ENCODE measurements at places on chromosomes 6 and 20.

- DNase-seq = no peak
These were observed 53.6 kb upstream of the TNFAIP3 start for GRCh38 chr6:137813308-137813970.

- no peak for DNase-seq
These were observed 10.8 kb downstream of the NPBWR2 start for GRCh38 chr20:64096535-64096934.

- DNase-seq = no peak
These were observed 37.6 kb upstream of the AVP start for GRCh38 chr20:3121955-3122610.

DNA sequence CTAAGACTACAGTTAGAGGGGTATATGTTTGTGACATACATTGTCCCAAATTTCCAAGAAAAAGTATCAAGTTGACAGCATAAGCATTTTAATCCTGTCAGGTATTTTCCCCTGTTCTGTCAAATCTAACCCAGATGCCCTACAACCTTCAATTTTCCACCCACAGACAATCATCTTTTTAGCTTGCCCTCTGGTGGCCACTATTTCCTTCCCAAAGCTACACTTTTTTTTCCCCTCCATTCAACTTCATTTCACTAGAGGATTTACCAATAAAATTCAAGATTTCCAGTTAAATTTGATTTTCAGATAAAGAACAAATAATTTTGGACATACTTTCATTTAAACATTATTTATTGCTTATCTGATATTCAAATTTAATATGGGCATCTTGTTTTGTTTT lies 286.6 kb downstream of the TENT5A start:
- no peak for DNase-seq

DNA sequence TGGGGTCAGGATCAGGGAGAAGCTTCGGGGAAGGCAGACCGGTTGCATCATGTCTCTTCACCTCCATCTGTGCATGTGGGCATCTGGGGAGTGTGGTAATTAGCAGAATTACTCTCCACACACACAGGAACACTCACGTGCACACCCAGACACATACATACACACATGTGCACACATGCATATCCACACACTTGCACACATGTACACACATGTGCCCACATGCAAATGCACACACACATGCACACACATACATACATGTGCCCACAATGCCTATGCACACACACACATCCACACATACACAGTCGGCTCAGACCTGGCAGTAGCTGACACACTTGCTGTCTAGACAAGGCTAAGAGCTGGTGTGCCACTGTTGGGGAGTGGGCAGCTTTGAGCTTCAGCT lies 212.3 kb upstream of the PMEPA1 start:
- no peak for DNase-seq

GRCh38 chr20:43243672-43244269 lies 54.1 kb upstream of the PTPRT start:
- no peak for DNase-seq

DNA sequence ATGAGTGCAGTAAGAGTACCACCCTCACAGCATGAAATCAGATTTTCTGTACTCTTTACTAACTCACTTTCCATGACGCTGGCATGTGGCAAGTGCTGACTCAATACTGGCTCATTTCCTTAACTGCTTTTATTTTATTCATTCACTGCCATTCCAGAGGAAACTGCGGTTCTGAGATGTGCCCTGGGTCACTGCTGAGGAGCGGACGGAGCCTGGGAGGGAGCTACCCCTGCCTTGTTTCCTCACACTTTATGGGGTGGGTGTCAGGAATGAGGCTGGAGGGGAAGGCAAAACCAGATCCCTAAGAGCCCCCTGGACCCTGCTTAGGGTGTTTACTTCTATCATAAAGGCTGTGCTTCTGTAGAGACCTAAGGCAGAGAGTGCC lies 14.4 kb downstream of the NT5E start:
- no peak for DNase-seq

DNA sequence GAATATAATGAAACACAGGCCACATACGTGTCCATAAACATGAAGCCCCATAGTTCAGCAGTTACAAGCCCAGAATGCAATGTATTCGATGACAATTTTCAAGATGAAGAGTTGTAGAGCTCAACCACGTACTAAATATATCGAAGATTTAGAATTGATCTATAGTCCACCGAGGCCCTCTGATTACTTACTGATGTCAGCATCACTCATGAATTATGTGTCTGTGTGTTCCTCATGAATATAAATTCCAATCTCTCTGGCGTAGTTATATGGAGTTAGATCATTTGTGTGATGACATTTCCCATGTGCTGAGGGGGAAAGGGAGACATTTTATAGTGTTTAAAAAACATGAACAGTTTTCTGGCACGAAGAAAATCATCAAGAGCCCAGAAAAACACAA lies 97.5 kb downstream of the PFDN4 start:
- no peak for DNase-seq

DNA sequence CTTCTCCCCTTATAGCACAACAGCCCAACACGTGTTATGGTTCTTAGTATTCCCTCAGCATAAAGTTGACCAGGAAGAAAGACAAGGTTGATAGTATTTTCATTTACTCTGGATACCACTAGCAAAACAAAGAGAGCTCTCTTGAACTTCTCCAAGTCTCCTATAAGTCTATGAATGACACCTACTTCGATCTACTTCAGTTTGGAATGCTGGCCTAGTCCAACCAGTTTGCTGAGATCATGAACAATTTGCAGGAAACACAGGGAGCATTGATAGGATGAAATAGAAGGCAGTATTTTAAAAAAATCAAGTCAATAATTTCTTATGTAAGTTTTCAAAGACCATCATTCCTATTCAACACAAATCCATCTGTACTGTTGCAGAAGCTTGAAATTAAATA lies 93.6 kb downstream of the GJA10 start:
- no peak for DNase-seq

GRCh38 chr6:42366999-42367352 lies 84.8 kb downstream of the TRERF1 start:
- DNase-seq = no peak

DNA sequence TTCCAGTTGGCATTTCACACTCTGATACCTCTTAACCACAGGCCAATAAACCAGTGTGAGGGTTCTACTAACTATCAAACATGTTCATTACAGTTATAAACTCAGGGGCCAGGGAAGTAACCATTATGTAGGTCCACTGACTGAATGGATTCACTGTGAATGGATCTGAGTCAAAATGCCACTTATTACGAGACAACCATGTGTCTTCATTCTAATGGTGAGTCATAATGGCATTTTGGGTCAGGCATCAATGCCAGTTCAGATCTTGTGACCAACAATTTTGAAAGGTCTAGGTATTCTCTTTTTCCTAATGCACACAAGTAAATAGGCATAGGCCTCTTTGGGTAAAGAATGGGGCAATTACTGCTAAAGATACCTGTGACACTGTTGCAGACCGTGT lies 112.2 kb upstream of the HEY2 start:
- DNase-seq = no peak

DNA sequence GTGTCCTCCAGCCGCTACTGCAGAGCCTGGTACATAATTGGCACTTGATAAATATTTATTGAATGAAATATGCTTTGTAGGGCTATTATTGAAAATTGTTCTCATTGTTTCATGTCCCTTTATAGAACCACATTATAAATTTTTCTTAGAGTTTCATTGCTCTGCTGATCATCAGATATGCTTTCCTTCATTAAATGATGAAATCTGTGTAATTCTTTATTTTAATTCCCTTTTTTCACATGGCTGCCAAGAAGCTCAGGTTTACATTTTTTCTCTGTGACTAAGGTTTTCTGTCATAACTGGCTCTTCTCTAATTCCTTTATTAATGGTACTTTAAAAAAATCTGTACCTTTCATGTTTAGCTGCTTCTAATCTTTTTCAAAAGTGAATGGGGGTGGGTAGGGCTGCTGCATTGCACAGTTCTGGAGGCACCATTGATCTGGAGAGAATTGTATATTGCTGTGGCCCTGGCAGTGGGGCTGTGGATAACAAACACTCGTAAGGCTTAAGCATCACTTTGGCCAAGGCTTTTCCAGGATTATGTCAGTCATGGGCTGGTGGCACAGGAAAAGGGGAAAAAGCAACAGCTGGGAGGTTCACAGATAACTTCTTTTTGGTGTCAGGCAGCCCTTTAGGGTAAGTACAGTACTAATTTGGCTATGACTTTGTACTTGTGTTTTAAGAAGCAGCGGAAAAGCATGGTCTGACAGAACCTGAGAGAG lies 43.8 kb downstream of the ARFGEF2 start:
- DNase-seq = no peak

- no peak for DNase-seq
These were observed 5.2 kb downstream of the SIRPA start for GRCh38 chr20:1900321-1900801.

DNA sequence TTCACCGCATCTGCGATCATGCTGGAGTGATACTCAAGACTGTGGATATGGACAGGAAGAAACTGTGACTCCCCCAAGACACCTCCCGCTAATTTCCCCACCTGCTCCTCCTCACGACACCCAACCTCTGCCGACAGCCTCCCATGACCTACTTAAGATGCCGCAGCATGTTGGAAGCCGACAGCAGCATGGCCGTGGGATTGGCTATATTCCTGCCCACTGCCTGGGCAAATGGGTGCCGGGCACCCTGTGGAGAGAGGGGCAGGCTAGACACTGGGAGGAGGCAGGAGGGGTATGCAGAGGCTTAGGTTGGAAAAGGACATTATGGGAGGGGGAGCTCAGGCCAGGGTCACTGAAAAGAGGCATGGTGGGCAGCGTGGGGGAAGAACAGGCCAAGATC lies 4.5 kb downstream of the IDH3B start:
- no peak for DNase-seq

DNA sequence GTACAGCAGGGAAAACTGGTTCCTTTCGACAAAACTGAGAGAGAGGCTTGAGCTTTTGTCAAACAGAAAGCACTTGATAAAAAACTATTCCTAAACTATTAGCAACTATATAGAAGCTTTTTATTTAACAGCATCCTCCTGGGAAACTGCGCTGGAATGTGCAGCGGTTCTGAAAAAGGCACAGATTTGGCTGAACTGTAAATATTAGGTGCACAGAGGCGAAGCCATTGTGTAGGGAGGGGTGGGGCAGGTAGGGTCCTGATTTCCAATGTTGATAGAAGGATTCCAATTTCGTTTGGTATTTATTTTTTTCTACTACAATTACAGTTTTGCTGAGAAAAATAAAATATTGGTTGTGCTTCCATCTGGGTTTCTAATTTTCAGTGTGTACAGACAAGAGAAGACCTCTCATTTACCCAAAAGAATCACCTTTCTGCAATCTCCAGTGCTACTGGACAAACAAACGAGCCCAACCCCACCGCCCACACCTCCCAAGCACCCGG lies 698 bp upstream of the SH3BGRL2 start:
- no peak for DNase-seq

DNA sequence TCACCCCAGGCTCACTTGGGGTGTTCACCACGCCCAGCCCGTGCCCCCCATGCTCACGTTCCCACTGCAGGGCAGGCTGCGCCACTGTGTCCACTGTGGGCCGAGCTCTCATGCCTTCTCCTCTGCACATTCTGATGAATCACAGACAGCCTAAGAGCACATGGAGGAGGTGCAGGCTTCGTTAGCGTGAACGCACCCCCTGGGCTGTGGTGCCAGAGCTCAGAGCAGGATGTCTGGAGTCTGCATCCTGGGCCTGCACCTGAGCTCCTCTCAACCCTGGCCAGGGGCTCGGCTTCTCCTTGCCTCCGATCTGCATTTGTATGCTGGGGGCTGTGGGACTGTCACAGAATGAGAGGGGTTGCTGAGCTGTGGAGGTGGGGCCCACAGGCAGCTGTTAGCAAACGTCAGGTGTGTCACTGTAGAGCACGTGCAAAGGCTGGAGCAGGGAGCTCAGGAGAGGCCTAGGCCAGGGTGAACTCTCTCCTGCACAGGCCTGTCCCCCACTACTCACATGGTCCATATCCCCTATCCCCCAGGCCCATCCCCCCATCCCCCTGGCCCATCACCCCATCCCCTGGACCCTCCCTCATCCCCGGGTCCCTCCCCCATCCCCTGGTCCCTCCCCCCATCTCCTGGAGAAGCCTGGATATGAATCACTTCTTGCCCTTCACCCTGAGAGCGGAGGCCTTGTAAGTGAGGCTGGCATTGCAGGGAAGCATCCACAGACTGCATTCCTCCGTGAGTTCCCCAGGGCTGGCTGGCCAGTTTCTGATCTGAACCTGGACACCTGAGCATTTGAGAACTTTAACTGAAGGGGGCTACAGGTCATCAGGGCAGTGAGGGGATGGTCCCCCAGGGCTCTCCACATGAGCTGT lies 309.5 kb downstream of the TAF4 start:
- DNase-seq = no peak

GRCh38 chr20:34942301-34942700 lies 13.3 kb downstream of the GSS start:
- no peak for DNase-seq

GRCh38 chr6:2952557-2953095 lies 18.7 kb downstream of the SERPINB6 start:
- no peak for DNase-seq

DNA sequence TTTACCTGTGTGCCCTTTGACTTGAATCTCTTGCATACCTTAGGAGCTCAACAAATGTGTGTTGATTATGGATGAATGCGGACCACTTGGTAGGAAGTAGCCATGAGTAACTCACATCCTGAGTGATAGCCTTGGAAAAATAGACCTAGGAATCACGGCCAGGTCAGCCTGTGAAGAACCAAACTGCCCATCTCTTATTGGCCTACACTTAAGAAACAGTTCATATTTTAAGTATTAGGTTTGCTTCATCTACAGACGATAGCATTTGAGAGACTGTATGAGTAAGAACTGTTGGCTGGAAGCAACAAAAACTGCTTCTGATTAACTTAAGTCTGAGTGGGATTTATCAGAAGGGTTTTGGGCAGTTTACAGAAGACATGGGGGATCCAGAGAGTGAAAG lies 320.1 kb upstream of the PRND start:
- DNase-seq = no peak

DNA sequence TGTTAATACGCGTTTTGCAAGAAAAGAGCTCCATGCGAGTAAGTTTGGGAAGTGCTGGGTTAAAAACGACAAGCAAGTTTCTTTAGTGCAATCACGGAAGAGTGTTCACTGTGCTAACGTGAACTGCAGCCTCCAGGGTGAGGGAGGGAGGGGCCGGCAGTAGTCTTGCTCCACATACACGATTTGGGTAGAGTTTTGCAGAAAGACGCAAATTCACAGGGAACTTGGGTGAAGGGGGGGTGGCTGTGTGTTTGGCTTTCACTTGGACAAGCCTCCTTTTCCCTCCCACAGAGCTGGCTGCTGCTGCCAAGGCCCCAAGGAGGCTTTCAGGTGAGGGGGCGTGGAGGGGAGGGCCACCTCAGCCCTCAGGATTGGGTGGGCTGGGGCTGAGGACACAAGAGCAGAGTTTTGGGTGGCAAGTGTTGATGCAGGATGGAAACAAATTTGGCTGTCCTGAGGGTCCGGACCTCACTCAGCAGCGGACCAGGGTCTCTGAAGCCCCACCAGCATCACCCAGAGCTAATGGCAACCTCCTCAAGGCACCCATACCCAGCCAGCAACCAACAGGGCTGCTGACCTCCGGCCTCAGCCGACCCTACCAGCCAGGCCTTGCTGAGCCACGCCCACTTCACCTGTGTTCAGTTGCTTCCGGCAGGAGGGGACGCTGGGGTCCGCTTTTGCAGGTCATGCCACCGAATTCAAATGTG lies 204.5 kb downstream of the ERMARD start:
- no peak for DNase-seq
